ENCODE measurements at places on chromosomes 13 and 19.

GRCh38 chr19:31352782-31353651 is 3.8 kb upstream of the TSHZ3 start:
- peak; percentile 36 for DNase-seq

DNA sequence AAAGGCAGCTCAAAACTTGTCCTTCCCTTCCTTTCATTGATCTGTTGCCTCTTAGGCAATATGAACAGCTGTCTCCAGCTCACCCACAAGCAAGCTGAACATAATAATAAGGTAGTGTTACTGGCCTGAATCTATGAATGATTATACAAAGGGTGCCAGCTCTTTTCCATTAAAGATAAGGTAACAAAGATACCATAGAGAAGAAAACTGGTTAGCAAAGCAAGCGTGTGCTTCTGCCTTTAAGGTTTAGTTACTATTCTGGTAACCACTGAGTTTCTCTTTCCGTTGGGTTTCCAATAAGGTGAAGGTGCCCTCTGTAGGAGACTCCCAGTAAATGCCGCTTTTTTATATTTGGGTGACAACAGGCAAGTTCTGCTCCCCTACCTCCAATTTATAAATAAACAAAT is 12.1 kb upstream of the DACH1 start:
- DNase-seq, result peak; percentile 12

GRCh38 chr19:2811221-2811722 is 8.4 kb upstream of the ZNF554 start:
- DNase-seq, result no peak

- no peak for DNase-seq
Observed at GRCh38 chr19:47027586-47028088, 8.0 kb downstream of the NPAS1 start.

- DNase-seq, result no peak
Observed at GRCh38 chr13:94692030-94692429, 20.3 kb downstream of the SOX21 start.

GRCh38 chr13:84127597-84128128 is 245.4 kb upstream of the SLITRK1 start:
- DNase-seq, result no peak

DNA sequence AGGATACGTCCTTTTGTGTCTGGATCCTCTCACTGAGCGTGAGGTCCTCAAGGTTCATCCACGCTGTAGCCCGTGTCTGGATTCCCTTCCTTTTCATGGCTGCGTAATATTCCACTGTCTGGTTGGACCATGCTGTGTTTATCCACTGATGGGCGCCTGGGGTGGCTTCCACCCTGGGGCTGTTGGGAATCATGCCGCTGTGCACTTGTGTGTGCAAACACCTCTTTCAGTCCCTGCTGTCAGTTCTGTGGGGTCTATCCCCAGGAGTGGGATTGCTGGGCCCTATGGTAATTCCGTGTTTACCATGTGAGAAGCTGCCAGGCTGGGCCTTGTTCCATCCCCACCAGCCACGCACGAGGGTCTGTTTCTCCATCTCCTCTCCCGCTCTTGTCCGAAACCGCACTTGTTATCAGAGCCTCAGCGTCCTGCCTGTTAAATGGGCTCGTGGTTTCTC is 98.6 kb downstream of the GADD45B start:
- no peak for DNase-seq

GRCh38 chr19:55935206-55935605 is 3.1 kb upstream of the NLRP13 start:
- no peak for DNase-seq

GRCh38 chr19:48378194-48378570 is 13.2 kb downstream of the KDELR1 start:
- no peak for DNase-seq

DNA sequence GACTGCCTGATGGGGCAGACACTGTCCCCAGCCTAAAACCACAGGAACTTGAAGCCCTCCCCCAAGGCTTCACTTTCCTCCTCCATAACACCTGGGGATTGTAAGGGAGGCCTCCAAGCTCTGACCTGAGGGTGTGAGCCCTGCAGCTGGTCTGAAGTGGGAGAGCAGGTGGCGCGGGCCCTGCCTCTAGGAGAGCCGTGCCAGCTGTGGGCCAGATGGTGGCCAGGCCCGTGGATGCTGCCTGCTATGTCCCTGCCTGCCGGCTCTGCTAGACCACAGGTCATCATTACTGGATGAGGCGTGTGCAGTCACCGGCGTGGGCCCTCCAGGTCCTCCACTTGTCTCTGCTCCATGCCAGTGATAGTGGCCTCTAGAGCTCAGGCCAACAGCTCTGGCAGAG is 3.5 kb upstream of the KLHL26 start:
- no peak for DNase-seq

GRCh38 chr19:6056801-6057650 is 53.3 kb downstream of the RFX2 start:
- DNase-seq, result peak; percentile 93

DNA sequence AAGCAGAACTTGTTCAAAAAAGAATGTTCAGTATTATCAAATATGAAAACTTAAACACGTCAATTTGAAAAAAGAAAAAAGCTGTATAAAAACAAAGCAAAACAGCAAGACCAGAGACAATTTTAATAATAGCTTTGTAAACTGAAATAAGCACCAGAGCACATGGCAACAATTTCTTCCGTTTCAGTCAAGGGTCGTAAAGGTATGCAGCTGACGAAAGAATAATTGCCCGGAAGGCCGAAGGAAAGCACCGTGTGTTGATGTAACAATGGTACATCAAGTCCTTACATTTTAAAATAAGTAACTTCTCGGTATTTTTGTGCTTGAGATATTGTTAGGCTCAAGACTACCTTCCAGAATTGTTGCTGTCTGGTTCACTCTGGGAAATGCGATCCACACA is 1.7 kb downstream of the PROSER1 start:
- DNase-seq, result no peak

DNA sequence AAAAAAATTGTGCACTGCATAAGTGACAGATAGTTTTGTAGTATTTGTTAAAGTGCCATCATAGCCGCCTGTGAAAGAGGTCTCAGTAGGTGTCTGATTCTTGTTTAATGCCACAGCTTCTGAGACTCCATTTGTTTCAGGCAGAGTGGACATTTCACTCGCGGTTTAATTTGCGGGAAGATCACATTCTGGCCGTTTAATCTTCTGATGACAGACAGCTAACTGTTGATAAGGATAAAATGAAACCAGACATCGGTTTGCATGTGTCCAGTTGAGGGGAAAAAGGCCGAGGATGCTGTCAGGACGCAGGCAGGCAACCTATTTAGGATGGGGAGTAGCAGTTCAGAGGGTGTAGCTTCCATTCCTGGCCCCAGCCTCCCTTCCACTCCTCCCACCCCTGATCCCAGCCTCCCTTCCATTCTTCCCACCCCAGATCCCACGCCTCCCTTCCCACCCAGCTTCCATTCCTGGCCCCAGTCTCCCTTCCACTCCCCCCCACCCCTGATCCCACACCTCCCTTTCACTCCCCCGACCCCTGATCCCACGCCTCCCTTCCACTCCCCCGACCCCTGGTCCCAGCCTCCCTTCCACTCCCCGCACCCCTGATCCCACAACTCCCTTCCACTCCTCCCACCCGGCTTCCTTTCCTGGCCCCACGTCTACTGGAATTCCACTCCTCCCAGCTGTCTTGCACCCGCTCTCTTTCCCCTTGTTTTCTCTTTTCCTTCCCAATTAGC is 23.8 kb downstream of the ATP11A start:
- no peak for DNase-seq

DNA sequence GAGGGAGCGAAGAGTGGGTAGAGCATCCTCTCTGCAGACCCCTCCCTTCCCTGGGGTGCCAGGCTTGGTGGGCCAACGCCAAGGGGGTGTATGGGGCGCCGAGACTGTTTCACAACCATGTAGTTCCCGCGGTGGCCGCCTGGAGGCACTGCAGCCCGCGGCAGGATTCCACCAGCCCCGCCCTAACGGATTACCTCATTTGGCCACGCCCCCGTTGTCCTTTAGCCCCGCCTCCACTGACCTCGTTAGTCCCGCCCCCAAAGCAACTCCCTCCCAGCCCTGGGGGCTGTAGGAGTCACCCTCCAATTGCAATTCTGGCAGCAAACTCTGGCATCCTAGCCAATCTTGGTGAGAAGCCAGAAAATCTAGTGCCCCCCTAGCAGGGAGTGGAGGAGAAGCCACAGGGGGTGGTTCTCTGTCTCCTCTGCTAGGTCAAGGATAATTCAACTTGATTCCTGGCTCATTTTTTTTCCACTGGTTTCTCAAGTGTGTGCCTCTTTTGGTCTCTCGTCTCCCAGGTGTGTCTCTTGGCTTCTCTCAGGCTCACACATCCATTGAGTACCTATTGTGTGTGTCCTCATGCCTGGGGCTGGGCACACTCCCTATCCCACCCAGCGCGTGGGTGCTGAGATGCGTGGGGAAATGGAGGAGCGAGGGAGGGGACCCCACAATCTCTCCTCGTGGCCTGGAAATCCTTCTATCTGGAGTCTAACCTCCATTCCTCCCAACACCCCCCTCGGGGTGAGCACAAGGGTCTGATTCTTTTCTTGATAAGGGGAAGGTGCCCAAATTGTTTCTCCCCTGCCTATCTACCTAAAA is 2.0 kb downstream of the OLFM2 start:
- peak; percentile 55 for DNase-seq

DNA sequence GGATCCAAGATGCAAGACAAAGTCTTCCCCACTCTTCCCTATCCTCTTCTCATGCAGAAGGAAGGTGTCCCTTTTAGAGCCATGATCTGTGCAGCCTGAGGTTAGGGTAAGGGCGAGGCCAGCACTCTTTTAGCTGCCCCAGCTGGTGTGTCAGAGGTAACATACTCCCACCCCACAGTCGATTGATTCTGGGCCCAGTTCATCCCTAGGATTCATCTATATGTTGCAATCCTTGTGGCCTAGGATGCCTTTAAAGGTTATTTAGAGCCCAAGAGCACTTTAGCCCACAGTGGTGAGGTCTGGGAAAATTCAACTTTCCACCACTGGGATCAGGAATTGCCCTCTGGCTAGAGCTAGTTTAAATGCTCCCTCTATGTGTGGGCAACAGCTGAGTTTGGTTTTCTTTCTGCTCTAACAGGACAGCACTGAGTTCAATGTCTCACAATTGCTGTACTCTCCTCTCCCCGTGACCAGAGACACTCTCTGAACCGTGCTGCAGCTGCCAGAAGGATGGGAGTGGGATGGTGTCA is 201.3 kb upstream of the SERP2 start:
- no peak for DNase-seq

Data from LHCN-M2 (cell line).